ENCODE measurements at places on chromosomes 3 and 15.

GRCh38 chr3:9780910-9781309, 11.2 kb upstream of the CAMK1 start:
- no peak for DNase-seq

DNA sequence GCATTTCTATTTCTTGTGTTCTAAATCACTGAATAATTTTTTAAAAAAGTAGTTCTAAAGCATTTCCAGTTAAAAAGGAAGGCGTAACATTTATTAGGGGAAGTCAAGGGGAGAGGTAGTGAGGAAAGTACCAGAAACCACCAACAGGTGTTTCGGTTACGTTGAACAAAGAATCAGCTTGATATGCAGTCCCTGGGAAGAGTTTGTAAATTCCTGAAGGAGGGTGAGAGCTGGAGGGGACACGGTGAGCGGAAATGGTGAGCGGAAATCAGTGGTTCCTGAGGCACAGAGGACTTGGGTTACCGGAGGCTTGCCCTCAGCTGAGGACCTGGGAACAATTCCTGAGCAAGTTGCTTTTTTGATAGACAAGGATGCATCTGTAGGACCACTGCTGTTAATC, 17.8 kb downstream of the MAP2K1 start:
- no peak for DNase-seq

DNA sequence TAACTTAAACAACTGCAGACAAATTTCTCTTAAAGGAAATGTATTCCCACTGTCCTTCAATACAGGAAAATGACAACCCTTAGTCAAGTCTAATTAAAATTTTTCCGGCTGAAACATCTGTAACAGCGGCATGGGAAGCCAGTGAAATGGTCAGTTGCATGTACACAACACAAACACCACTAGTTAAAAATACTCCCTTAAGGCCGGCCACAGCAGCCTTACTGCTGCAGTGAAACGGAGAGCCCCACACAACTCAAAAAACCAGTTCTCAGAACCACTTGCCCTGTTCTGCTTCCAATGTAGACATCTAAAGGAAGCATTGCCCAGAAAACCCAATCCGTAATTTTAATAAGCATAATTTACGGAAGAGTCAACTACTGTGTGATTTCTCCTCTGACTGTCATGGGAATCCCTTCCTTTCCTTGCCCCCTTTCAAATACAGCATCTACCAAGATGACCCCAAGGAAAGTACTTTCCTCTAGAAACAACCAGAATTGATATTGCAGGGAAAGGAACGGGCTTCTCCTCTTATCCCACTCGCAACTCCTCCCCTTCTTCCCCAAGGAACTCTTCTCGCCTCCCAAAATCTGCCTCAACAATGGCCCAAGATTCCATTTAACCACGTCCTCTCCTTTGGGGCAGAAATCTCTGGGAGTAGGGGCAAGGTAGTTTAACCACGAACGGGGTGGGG, 1.6 kb downstream of the FBN1 start:
- DNase-seq, result no peak

DNA sequence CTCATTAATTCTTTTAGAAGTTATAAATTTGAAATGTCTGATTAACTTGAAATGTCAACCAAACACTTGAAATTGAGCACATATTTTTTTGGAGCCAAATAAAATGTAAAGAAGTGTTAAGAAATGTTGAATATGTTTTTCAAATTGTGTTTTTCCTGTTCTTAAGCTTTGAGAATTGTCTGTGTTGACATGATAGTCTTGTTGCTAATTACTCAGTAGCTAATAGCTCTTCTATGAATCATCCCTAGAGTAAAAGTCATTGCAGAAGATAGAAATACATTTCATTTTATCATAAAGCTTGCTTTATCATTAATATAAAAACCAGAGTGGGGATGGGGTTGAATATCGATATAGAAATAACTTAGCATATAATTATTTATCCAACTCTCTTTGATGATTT, 41.9 kb upstream of the ABHD10 start:
- no peak for DNase-seq

GRCh38 chr15:90035095-90035839, 34.1 kb downstream of the ZNF710 start:
- no peak for DNase-seq

DNA sequence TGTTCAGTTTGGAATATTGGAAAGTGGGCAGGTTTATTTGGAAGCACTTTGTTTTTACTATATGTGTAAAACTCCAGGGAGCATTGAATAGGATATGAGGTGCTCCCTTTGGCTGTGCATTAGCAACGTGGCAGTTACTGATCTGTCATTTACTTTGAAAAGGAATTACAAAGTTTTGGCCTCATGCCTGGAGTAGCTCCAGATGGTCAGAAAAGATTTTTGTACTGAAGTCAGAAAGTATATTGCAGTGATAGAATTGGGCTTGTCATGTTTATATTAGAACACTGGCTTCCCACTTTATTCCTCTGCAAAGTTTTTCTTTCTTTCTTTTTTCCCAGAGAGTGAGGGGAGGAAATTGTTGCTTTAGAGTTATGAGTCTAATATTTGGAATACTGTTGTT, 26.1 kb downstream of the FNDC3B start:
- DNase-seq, result no peak

DNA sequence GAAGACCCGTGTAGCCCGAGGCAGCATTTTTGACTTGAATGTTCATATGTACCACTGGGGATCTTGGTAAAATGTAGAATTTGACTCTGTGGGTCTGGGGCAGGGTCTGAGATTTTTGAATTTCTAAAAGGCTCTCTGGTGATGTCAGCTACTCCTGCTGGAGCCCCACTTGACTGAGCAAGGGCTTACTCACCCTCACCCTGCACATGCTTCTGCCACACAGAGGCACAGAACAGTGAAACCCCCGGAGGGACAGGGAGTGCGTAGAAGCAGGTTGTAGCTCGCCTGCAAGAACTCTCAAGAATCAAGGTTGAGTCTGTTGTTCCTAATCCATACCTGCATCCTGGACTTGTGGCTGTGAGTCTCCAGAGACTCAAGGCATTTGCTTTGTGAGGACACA, 41.1 kb downstream of the SLCO3A1 start:
- no peak for DNase-seq

DNA sequence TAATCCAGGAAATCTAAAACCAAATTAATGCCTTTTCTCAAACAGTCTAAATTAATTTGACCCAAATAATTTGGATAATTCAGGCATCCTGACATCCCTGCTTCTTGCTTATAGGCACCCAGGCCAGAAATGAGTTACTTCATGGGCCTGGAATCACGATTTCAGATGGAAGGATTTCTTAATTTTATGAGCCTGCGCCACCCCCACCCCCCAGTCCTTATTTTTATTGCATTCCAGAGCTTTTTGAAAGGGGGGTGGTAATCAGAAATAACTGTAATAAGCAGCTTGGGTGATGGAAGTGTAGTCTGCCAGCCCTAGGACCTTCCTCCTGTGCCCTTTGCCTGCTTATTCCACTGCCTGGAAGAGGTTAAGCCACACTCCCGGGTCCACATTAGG, 1.3 kb downstream of the AP2M1 start:
- no peak for DNase-seq

GRCh38 chr3:127814325-127814781, 8.0 kb downstream of the MGLL start:
- peak; percentile 23 for DNase-seq

- DNase-seq, result no peak
These were observed 6.9 kb downstream of the TMEM39A start for GRCh38 chr3:119456469-119456868.

GRCh38 chr3:187334904-187335303, 33.3 kb upstream of the RTP4 start:
- DNase-seq, result no peak

- no peak for DNase-seq
These were observed 21.2 kb downstream of the TFG start for GRCh38 chr3:100730524-100730923.

DNA sequence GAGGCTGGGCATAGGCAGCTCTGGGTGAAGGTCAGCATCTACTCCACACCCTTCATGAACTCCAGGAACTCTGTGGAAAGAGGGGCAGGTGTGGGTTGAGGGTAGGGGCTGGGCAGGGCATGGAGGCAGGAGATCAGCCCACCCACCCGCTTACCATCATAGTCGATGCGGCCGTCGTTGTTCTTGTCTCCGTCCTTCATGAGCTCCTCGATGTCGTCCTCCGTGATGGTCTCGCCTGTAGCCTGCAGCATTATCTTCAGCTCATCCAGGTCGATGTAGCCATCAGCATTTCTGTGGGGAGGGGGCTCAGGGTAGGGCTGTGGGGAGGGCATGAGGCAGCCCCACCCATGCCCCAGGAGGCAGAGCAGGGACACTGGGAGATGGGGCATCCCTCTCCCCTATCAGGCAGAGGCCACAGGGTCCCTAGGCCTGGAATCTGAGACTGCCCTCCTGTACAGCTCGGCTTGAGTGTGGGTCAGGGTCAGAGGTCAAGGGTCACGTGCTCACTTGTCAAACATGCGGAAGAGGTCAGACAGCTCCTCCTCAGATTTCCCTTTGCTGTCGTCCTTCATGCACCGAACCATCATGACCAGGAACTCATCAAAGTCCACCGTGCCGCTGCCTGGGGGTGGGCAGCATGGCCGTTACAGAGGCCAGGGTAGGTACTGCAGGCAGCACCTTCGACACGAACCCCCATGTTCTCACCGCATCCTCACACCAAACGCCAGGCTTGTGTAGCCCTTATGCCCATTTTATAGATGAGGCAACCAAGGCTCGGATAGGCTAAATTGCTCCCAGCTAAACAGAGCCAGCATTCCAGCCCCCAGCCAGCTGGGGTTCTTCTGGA, 2.4 kb downstream of the TNNC1 start:
- no peak for DNase-seq

- DNase-seq, result no peak
These were observed 602.6 kb downstream of the PYDC2 start for GRCh38 chr3:192063570-192063969.

GRCh38 chr3:103693831-103694230, 1259.0 kb downstream of the ZPLD1 start:
- no peak for DNase-seq

GRCh38 chr3:185709251-185709955, 115.4 kb downstream of the IGF2BP2 start:
- DNase-seq, result no peak

GRCh38 chr3:116153174-116153573, 292.1 kb downstream of the LSAMP start:
- DNase-seq, result no peak

DNA sequence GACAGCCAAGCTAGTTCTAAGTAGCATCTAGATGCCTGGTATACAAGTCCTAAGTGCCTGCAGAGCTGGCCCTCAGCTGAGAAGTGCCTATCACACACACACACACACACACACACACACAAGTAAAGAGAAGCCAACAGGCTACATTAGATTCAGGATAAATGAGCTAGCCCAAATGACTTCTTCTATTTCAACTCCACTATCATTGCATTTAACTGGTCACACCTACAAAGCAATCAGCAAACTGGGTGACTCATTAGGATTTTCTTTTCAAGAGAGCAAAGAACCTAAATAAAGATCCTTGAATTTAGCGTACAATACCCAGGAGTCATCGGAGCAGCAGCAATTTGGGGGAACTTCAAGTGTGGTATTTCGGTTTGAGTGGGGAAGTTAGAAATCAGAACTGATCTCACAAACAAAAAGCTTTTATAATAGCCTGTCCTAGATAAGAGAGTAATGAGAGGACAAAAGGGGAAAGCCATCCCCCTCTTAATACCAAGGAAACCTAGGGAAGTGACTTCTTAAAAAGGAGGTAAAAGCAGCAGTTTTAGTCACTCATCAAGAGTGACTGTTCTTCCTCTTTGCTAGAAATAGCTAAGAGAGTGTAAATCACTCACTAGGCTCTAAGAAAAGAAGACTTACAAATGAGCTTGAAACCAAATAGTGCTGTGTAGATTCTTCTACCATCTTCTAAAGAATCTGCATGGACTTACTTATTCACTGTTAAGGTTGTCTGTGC, 112.7 kb downstream of the TNIK start:
- no peak for DNase-seq

GRCh38 chr3:77467702-77468625, 428.1 kb downstream of the ROBO2 start:
- DNase-seq, result no peak

- DNase-seq, result no peak
These were observed 10.7 kb downstream of the HMCES start for GRCh38 chr3:129289201-129289921.

DNA sequence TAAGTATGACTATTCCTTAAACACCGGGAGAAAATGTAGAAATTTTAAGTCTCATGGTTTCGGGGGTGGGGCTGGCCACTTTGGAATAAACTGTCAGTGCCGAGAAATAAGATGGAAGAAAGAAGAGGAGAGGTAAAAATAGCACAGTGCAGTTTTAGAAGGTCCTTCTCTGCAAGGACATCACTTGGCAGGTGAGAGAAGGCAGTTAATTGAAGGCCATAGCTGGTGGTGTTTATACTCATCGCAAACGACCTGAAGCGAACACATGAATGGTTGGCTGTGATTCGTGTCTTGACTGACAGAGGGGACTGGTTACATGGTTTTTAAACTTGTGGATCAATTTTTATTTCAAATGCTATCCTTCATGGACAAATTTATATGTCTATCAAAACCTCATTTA, 54.9 kb upstream of the SENP5 start:
- DNase-seq, result no peak

- DNase-seq, result no peak
These were observed 158.7 kb upstream of the BHLHE40 start for GRCh38 chr3:4820296-4821121.

- no peak for DNase-seq
These were observed 151.9 kb upstream of the LINGO1 start for GRCh38 chr15:77784361-77785292.

- DNase-seq, result no peak
These were observed 76.4 kb downstream of the AKAP13 start for GRCh38 chr15:85456798-85457197.

DNA sequence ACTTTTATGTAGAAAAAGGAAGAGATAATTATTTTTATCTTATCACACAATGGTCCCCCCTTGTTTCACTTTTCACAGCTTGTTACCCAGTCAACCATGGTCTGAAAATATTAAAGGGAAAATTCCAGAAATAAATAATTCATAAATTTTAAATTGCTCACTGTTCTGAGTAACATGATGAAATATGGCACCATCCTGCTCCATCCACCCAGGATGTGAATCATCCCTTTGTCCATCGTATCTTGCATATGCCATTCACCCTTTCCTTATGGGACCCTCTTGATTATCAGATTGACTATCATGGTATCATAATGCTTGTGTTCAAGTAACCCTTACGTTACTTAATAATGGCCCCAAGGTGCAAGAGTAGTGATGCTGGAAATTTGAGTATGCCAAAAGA, 43.7 kb downstream of the ANKRD28 start:
- no peak for DNase-seq

GRCh38 chr3:170555329-170555728, 30.5 kb downstream of the SLC7A14 start:
- no peak for DNase-seq

DNA sequence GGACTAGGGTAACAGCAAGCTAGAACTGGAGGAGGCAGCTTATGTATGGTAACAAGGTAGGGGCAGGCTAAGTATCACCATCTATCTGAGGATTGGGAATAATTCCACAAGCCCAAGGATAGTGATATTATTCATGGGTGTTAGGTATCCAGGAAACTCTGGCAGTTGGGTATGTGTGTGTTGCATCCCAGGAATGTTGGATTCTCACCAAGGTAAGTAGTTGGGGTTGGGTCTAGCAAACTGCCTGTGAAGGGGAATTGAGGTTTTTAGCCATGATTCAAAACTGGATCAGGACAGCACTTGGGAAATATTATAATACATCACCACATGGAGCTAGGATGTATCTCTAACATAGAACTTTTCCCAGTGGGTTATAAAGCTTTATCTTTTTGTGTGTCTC, 626.4 kb upstream of the GOLIM4 start:
- DNase-seq, result no peak

- DNase-seq, result no peak
These were observed 656.2 kb downstream of the GBE1 start for GRCh38 chr3:81105206-81105605.
